ENCODE measurements at places on chromosomes 6 and 20.
A peak's percentile ranks its signal among the peaks of the same experiment; 100 is the strongest.

DNA sequence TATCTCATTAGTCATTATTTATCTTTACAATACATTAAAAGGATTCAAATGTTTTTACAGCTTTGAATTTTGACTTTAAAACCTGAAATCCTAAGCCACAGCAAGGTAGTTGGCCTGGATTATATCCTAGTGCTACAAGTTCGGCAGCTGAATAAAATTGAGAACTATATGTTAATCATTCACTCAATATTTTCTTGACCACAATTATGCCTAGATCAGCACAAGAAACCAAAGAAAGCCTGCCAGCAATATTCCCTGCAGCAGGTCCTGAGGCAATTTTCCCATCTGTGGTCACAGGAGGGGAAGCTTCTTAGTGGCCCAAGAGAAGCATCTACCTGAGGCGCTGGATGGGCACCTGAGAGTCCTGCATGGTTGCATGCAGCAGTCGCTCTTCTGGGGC lies 183.5 kb downstream of the GMDS start:
- no peak for DNase-seq

DNA sequence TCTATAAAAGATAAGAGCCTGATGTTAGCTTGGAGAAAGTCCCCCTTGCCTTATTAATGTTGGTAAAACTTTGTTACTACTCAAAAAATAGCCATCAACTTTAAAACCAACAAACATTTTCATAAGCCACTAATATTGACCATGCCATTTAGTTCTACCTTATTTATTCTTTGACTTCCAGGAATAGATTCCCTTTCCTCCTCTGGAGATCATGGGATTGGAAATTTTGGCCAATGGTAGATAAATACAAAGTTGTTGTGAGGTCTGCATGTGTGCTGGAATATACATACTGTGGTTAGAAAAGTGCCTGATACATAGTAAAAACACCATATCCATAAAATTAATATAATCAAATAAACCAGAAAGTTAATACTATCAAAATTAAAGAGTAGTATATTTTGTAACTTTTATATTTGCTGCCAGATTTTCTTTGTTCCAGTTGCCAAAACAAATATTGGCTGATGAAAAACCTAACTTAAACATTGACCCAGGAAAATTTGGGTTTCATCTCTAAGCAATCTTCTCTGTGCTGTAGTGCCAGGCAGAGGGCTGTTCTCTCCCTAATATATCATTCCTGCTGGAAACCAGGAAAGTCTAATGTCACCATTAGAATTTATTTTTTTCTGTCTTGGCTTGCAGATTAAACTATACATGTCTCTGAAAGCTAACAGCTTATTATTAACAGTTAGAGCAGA lies 169.1 kb downstream of the NKAIN2 start:
- no peak for DNase-seq

DNA sequence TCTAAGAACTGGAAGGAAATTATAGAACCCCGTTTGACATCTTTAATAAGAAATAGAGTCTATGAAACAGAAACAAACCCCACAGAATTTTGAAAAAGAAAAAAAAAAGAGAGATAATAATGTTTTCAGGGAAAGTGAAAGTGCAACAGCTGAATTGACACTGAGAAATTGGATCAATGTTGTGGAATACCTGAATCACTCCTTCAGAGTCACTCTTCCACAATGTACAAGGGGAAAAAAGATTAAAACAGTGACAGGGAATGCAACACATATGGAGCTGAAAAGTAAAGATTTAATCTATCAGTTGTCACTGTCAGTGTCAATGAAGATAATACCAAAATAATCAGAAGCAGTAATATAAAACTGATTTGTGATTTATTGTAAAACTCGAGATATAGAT lies 520.8 kb upstream of the HS3ST5 start:
- DNase-seq, result no peak

DNA sequence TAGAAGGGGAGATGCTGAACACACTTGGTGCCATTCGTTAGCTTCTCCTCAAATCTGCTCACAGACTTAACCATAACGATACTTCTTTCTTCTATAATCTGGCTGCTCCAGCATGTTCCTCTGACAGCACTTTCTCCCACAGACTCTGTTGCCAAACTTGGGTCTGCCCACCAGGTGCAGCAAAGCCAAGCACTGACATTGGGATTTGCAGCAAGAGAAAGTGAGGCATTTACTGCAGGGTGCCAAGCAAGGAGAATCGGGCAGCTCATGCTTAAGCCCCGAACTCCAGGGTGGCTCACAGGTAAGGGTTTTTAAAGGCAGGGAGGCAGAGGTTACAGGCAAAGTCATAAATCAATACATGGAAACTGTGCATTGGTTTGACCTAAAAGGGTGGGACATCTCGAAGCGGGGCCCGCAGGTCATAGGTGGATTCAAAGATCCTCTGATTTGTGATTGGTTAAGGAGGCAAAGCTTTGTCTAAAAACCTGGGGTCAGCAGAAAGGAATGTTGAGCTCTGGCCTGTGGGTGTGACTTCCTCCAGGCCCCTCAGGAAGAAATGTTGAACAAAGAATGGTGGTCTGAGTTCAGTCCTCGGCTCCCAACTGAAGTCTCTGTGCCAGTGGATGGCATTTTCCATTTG lies 25.1 kb upstream of the PNPLA1 start:
- DNase-seq, result peak; percentile 48

DNA sequence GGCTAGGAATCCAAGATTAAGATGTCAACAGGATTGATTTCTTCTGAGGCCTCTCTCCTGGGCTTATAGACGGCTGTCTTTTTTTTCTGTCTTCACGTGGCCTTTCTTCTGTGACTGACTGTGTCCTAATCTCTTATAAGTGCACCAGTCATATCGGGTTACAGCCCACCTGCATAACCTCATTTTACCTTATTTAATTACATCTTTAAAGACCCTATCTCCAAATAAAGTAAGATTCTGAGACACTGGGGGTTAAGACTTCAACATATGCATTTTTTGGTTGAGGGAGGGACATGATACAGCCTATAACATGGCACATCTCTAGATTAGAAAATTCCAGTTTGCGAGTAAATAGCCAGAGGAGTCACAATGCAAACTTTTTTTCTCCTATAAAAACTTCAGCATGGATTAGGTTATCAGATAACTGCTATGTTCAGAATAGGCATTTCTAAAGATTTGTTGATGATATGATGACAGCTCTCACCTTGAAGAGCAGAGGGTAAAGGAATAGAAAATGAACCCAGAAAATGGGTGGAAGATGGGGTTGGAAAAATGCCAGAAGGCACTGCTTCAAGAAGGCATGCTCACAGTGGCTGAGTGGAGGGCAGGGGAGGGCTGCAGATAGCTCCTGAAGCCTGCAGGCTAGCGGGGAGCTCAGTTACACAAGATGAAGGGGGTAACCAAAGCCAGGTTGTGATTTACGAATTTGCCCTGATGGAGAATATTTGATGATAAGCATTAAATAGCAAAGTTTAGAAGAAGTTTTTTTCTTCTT lies 8.7 kb upstream of the PDE7B start:
- DNase-seq, result no peak

DNA sequence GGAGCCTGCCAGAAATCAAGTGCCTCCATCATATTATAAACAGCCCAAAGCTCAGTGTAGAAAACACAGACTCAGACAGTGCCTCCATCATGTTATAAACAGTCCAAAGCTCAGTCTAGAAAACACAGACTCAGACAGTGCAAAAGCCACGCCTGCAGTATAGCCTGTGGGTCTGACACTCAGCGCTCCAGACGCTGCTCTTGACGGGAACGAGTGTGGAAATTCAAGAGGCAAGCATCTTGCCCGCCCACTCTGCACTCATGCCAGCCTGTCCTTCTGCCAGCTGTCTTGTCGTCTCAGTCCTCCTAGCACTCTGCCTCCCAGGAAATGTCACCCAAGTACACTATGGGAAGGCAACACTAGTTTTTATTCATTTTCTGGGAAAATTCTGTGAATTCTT lies 274.2 kb upstream of the CDH4 start:
- DNase-seq, result no peak

GRCh38 chr6:127096167-127096566 lies 22.3 kb upstream of the RSPO3 start:
- no peak for DNase-seq

- peak; percentile 77 for DNase-seq
Measured at GRCh38 chr6:28880894-28881780, 42.6 kb downstream of the TRIM27 start.

DNA sequence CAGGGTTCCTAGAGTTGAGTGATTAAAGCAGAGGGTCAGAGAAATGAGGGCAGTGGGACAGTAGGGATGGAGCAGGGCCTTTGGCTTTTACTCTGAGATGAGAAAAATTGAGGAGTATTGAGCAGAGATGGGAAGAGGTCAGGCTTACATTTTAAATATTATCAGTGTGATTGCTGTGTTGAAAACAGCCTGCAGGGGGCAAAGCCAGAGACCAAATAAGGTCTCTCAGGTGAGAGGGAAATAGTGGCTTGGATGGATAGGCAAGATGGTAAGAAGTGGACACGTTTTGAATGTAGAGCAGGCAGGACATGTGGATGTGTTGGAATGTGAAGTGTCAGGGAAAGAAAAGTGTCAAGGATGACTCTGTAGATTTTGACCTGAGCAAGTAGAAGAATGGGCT lies 105.0 kb upstream of the MAP3K7 start:
- no peak for DNase-seq

- no peak for DNase-seq
Measured at GRCh38 chr6:126477678-126478077, 137.8 kb downstream of the CENPW start.

DNA sequence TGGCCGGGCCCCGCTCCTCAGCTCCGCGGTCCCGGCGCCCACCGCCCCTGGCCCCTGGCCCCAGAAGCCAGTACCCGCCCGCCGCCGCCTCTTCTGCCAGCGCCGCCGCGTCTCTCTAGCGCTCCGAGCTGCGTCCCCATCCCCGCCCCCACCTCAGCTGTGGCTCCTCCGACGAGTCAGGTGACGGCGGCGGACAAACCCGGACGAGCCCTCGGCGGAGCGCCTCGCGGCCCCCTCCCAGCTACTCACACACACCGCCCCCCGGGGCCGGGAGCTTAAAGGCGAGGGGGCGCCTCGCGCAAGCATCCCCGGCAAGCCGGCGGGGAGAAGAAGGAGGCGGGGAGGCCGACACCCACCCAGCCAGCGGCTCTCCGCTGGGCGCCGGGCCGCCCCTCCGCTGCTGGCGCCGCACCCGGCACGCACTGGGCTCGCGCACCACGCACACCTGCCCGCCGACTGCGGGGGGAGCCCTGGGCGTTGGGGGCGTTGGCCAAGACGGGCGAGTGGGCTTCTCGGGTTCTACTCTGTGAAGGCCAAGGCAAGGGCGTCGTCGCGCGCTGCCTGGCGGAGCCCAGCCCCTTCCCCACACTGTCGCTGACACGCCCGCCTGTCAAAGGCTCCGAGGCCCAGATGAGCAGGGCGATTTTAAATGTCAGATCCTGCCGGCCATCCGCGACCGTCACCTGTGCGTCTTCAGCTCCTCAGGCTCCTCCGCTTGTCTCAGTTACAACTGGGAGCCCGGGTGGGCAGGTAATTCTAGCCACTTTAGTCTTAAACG lies at the start of gene SNAP91:
Gene SNAP91, minus strand, starts transcription at position 132 of the 778 bp plus-strand sequence. CDS start 1,174 bp downstream, outside the sequence.
- peak; percentile 37 for DNase-seq

GRCh38 chr6:75906871-75907270 lies 157.8 kb downstream of the MYO6 start:
- DNase-seq, result no peak

DNA sequence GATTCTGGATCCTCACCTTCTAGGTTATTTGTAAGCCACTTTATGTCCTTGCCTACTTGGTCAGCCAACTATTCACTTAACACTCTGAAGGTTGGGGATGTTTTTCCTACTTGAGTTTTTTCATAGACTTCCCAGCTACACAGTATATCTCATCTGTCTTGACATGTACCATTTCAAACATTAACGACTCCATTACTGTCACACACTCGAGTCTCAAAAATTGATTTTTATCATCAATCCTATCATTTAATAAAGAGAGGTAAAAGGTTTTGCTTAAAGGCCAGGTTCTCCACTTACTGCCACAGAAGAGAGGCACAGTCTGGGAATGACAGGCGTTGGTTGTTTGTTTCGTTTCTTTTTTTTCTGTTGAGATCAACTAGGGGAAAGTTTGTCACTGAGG lies 38.2 kb upstream of the LAMP5 start:
- DNase-seq, result no peak

DNA sequence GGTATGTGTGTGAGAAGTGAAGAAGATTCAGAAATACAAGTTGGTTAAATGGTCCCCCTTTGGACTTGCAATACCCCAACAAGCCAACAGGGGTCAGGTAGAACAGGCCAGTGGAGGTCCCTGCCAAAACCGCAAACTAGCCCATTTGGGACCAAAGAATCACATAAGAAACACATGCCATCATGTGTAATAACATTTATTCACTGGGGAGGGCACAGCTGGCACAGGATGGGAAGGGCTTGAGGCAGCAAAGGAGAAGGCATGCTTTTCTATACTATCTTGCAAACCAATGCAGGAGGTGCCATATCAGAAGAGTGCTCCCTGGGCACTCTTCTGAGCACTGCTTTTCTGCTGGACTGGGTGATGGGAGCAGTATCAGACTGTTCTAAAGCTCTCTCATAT lies 116.1 kb upstream of the TRAF3IP2 start:
- no peak for DNase-seq

Data from renal pelvis (tissue), 12 donors.